T-helper 22 cell (primary cell): ENCODE measurements at places on chromosomes 11 and 22.

GRCh38 chr22:42780070-42780540, 59.4 kb upstream of the A4GALT start:
- no peak for DNase-seq

GRCh38 chr22:49775867-49776511, 51.7 kb downstream of the BRD1 start:
- no peak for DNase-seq

- DNase-seq, result no peak
Observed at GRCh38 chr11:33967451-33967850, 75.6 kb upstream of the LMO2 start.

GRCh38 chr22:27750584-27751265, 50.8 kb downstream of the MN1 start:
- DNase-seq, result no peak

- DNase-seq, result no peak
Observed at GRCh38 chr22:17315310-17315709, 54.0 kb upstream of the CECR2 start.

DNA sequence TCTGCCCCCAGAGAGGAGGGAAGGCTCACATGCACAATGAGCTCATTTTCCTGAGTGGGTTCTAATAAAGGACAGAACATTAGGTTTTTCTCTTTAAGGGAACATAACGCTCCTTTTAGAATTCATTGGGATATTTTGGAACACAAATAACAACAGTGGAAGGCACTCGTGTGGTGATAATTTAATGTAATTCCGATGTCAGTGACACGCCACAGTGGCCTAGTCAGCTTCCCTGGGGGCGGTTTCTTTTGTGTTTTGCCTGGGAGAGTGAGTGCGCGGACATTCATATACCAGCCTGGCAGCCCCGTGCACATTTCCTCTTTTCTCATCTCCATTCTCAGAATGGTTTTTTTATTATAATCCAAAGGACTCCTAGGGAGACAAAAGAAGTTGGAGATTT, 41.1 kb downstream of the SEZ6L start:
- DNase-seq, result no peak

DNA sequence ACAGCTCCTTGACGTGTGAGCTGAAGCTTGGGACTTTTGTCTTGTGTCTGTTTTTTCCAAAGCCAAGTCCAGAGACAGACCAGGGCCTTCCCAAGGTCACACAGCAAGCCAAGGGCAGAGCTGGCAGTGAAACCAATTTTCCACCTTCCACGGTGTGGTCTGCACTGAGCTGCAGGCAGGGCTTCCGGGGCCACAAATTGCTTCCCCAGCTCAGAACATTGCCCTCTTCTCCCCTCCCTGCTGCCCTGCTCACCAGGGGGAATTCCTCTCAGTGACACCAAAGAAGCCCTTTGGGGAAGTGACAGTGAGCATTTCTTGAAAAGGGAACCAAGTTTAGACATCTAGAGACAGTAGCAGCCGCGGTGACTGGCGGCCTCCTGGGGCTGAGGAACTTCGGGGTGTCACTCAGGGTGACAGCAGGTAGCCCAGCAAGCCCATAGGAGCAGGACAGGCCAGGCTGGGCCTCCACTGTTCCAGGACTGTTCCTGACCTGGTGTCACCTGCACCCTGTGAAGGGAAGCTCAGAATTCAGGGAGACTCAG, 9.2 kb downstream of the FXYD2 start:
- peak; percentile 66 for DNase-seq

- no peak for DNase-seq
Observed at GRCh38 chr11:50075856-50076255, 43.2 kb downstream of the OR4C45 start.
